ENCODE measurements at places on chromosomes 4 and X.

DNA sequence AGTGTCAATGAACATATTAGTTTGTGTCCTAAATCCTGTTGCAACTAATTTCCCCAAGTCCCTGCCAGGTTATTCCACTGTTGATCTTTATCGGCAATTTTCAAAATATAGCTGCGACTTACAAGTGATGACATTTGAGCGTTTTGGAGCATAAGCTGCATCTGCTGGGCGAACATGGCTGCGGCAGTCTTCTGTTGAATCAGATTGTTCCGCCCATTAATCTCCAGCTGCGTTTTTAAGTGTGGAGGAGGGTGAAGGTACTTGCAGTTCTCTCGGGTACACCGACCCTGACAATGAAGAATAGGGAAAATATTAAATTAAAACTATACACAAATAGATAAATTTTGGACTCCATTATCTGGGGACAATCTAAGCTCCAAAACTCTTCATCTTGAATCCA, 82.7 kb downstream of the MBNL3 start:
- no peak for DNase-seq

GRCh38 chrX:54447461-54447860, 7.3 kb downstream of the TSR2 start:
- DNase-seq: no peak

GRCh38 chrX:24264383-24264782, 49.5 kb downstream of the SUPT20HL2 start:
- no peak for DNase-seq

GRCh38 chr4:26150948-26151347, 169.9 kb upstream of the RBPJ start:
- no peak for DNase-seq

DNA sequence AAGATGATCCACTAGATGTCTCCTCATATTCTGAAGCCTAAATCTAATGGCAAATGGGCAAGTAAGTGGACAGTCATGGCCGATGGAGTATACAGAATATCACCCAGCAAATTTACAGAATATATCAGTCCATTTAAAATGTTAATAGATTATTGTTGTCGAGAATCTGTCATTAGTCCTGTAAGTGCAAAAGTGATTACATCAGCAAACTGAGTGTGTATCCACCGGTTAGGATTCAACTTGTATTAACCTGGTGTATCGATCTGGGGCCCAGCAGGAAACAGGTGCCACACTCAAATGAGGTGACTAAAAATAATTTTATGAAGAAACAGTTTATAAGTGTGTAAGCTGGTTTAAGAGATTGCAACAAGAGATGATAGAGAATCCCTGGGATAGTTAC, 367.9 kb upstream of the FAM47C start:
- no peak for DNase-seq

- DNase-seq: no peak
Observed at GRCh38 chrX:25295466-25295865, 279.7 kb upstream of the ARX start.

DNA sequence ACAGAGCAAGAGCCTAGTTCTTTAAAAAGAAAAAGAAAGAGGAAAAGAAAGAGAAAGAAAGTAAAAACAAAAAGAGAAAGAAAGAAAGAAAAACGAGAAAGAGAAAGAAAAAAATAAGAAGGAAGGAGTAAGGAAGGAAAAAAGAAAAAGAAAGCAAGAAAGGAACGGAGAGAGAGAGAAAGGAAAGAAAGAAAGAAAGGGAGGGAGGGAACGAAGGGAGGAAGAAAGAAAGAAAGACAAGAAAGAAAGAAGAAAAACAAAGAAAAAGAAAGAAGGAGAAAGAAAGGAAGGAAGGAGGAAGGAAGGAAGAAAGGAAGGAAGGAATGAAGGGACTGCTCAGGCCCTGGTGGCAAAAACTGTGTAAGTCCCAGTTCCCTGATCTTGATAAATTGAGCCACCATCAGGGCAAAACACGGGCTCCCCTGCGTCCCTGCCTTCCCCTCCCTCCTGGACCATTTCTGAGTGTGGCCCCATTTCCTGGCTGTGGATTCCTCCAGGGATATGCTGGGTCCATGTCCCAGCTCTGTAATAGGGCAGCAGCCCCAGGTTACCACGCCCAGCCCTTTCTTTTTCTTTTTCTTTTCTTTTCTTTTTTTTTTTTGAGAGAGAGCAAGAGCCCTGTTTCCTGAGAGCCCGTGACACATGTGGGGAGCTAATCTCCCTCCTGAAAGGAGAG, 44.8 kb downstream of the SHOX start:
- no peak for DNase-seq

DNA sequence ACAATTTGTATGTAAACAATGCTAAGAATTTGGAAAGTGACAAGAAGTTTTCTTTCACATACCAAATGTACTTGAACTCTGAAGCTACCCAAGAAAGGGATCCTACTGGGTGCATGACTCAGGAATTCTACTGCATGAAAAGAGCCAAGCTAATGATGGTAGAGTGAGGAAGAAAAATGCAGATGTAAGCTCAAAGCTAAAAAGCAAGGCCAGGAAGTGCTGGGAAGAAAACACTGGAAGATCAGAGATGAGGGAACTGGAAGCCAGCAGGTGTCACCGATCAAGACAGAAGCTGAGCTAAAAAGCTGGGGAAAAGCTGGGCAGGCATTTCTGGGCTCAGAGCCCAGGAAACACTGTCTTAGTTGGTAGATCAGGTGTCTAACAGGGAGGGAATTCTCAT, 449.1 kb downstream of the NKX6-1 start:
- no peak for DNase-seq

DNA sequence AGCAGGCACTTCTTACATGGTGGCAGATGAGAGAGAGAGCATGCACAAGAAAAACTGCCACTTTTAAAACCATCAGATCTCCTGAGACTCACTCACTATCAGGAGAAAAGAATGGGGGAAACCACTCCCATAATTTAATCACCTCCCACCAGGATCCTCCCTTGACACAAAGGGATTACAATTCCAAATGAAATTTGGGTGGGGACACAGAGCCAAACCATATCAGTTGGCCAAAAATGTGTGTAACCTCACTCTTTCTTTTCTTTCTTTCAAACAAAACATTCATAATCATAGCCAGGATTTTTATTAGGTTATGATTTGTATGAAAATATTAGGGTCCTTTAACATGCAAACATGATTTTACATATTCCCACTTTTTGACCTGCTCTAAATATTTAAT, 222.1 kb downstream of the PCDH18 start:
- no peak for DNase-seq

GRCh38 chr4:118270492-118270891, 82.3 kb downstream of the PRSS12 start:
- DNase-seq: no peak

DNA sequence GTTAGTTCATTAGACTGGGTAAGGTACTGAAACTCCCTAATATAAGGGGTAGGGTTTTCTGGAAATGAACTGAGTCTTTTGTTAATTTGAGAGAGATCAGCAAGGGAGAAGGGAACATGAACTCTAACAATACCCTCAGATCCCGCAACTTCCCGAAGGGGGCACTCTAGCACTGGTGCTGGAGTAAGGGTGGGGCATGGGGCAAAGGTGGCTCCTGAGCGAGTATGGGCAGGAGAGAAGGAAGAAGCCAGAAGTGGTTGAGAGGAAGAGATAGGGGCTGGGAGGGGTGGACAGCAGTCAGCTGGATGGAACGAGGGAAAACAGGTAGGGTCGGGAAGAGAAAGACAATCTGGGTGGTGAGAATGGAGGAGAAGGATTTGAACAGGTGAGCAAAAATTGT, 183.2 kb upstream of the MAGEE2 start:
- DNase-seq: no peak

- no peak for DNase-seq
Observed at GRCh38 chr4:174865418-174865985, 36.5 kb upstream of the GLRA3 start.

- DNase-seq: no peak
Observed at GRCh38 chr4:13349096-13349495, 135.0 kb downstream of the RAB28 start.

DNA sequence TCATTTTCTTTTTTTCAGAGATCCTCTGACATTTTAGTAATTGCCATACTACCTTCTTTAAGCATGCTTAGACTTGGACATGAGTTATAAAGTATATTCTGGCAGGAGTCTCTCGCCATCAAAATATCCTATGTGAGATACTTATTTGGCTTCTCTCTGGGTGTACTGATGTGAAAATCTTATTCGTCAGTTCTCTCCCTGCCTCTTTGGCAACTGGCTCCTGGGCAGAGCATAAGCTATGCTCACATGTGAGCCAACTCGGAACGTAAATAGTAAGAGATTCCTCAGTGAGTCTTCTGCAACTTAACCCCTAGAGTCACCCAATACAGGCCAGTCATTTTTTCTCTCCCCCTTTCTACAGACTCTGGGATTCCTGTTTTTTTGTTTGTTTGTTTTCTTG, 91.6 kb downstream of the MAGEB17 start:
- DNase-seq: no peak

GRCh38 chr4:37978248-37978924, 18.2 kb downstream of the PTTG2 start:
- DNase-seq: no peak

- no peak for DNase-seq
Observed at GRCh38 chr4:1843852-1844251, 12.1 kb downstream of the LETM1 start.

GRCh38 chr4:134628066-134628465, 426.5 kb upstream of the PABPC4L start:
- no peak for DNase-seq

GRCh38 chr4:156705311-156705710, 266.3 kb downstream of the PDGFC start:
- no peak for DNase-seq

- DNase-seq: no peak
Observed at GRCh38 chr4:151658959-151659600, 101.7 kb downstream of the GATB start.

GRCh38 chr4:24570172-24570571, 14.2 kb downstream of the DHX15 start:
- DNase-seq: no peak

DNA sequence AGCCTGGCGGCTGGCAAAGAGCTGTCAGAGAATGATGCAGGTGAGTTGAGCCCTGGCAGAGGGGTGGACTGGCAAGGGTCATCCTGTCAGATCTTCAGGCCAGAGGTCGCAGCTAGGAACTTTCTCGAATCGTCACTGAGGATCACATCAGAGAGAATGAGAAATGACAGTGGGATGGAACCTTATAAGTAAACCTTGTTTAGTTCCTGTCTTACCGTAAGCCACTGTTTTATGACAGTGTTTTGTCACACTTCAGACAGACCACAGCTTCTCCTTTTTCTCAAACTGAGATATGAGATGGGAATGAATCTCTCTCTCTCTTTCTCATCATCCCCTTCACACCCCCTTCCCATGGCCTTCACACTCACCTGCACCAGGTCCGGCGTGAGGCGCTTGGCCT, 9.3 kb downstream of the DIPK2B start:
- no peak for DNase-seq

- DNase-seq: no peak
Observed at GRCh38 chr4:108352664-108353308, 184.1 kb upstream of the LEF1 start.

GRCh38 chr4:163042306-163042705, 124.4 kb downstream of the NAF1 start:
- no peak for DNase-seq

- no peak for DNase-seq
Observed at GRCh38 chr4:14265651-14266050, 638.1 kb upstream of the BOD1L1 start.

DNA sequence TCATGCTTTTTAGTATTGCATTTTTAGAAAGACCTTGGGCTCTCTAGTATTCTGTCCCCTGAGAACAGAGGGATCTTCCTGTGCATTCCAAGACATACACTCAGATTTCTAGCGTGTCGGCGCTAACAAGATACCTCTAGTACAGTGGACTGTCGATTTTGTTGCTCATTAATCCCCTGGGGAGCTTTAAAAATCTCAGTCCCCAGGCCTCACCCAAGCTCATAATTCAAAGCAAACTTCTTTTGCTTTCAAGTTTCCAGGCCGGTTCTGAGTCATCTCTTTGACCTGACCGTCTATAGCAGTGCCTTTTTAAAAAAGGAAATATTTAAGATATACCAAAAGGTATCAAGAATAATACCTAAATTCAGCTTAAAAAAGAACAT, 137.0 kb downstream of the AMMECR1 start:
- DNase-seq: no peak

All from stimulated activated CD8-positive, alpha-beta memory T cell treated with anti-CD3 and anti-CD28 coated beads, Interleukin-12 subunit alpha, Interleukin-12 subunit beta, amount 100 ng/mL, for 1 hour (primary cell).